Lower leg skin (tissue), 4 donors: ENCODE measurements at places on chromosomes 6 and 20. TPM values are rescaled to one million over a fixed set of nuclear protein-coding genes. Genes with fewer than 3 reads are reported as not detected.
A peak's percentile ranks its signal among the peaks of the same experiment; 100 is the strongest.

C6orf163 gene
- total RNA-seq = not detected

RBM24 gene
- total RNA-seq = not detected

SLCO4A1 gene
- total RNA-seq = 107 TPM

DNMT3B gene
- 3.0 TPM for total RNA-seq

FAM217A gene
- total RNA-seq = not detected

TSBP1 gene
- total RNA-seq = not detected

NELFE gene
- total RNA-seq = 88.2 TPM

SYCP2L gene
- total RNA-seq = 0.17 TPM

WFDC10A gene
- total RNA-seq = not detected

LINC00237 gene
- total RNA-seq = not detected

SCGN gene
- not detected for total RNA-seq

SLC35D3 gene
- not detected for total RNA-seq

SOBP gene
- total RNA-seq = 2.7 TPM

RSPH9 gene
- total RNA-seq = 0.17 TPM

DNA sequence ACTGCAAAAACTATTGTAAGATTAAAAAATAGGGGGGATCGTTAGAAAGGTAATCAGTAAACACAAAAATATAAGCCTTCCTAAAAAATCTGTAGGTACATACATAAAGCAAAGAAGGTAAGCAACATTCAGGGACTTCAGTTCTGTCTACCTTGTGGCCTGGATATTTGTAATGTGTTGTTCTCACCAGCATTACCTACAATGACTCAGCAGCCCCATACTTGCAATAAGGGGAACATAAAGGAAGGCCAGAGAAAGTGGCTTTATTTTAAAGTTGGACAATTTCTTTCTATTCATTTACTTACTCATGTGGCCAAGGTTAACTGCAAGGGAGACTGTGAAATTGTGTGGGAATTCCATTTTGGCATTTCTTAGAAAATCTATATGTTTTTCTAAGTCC, 277.2 kb upstream of the PREP start:
- DNase-seq = no peak

DNA sequence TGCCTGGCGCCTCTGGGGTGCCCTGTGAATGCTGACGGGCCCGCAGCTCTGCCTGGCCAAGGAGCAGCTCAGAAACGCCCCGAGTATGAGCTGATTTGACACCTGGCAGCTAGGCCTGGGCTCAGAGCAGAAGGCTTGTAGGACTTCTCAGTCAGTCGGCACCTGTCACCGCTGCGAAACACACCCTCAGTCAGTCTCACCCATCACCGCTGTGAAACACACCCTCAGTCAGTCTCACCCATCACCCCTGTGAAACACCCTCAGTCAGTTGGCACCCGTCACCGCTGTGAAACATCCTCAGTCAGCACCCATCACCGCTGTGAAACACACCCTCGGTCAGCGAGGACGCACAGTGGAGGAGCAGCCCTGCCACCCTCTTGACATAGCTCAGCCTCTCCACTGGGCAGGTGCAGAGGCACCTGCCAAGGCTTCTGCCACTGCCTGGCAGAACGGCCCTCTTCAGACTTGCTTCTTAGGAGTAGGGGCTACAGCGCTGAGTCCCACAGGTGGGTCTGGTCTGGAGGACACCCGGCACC, 109.0 kb downstream of the PSMB1 start:
- DNase-seq = no peak

DNA sequence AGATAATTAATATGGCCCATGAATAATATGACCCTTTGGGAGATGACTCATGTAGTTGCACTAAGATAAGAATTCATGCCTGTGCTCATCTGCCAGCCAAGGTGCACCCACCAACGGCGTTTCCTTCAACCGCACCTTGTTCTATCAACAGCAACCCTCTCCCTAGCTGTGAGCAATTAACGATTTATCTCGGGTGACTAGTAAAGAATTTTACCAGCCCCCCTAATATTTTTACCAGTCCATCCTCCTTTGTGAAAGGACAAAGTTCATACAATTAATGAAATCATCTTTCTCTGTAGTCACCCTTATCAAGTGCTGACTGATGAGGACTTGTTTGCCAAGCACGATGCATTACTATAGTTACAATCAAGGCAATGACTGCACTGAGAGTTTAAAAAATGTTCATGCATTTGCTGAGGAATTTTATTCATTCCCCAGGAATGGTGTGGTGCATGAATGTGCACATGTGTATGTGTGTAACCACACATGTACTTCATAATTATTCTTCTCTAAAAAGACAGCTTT, 118.7 kb downstream of the SMOC2 start:
- no peak for DNase-seq

DNA sequence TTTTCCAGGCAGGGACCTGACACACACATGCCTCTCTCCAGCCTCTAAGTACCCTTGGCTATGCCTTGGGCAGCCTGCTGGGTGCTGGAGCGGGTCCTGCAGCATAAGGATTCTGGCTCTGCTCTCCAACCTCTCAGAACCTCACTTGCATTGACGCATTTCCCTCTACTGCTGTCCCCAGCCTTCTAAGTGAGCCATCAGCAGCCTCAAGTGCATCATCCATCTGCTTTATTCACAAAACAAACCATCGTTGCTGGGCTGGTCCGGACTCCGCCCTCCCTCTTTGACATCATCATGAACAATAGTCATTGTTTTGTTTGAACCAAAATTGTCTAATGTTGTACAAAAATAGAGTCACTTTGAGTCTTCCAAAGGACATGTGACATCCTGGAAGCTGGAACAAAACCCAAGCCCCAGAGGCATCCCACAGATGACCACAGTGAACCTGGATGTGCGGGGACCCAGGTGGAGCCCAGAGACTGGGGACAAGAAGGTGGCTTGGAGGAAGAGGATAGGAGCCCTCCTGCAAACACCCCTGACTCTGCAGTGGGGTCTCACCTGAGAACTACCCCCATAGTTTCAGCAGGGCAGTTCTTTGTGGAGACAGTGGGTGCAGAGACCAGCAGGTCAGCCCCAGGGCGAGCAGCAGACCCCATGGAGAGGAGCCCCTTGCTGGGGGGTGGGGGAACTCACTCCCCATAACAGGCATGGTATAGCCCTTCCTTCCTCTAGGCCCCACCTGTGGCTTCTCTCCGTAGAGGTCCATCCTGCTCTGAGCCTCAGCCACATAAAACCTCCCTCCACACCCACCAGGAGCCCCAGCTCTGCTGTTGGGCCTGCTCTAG, 230.1 kb downstream of the SYNDIG1 start:
- peak; percentile 6 for DNase-seq

GRCh38 chr6:31368461-31368860, 11.5 kb upstream of the HLA-B start:
- no peak for DNase-seq

- no peak for DNase-seq
Measured at GRCh38 chr6:144379356-144379755, 94.2 kb downstream of the UTRN start.

- DNase-seq = no peak
Measured at GRCh38 chr6:169763308-169763707, 11.9 kb downstream of the ERMARD start.

GRCh38 chr6:140276133-140276532, 901.7 kb upstream of the CITED2 start:
- no peak for DNase-seq

- DNase-seq = no peak
Measured at GRCh38 chr20:36112112-36112511, 42.4 kb upstream of the EPB41L1 start.

- no peak for DNase-seq
Measured at GRCh38 chr20:9453201-9453600, 61.2 kb upstream of the LAMP5 start.

DNA sequence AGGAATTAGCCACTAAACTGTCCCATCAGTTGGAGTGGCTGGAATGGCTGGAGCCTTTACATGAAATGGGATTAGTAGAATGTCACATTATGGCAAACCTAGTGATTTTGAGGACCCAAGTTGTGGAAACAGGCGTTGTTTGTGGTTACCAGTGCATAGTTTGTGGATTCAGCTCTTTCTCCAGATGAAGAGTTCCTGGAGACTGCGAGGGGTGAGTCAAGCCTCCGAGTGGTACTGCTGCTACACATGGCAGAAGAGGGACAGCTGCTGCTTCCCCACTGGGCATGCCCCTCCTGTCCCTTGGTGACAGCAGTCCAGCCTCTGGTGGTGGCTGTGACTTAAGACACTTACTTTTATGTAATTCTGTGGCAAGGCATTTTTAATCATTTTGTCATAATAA, 94.2 kb upstream of the SCP2D1 start:
- no peak for DNase-seq

DNA sequence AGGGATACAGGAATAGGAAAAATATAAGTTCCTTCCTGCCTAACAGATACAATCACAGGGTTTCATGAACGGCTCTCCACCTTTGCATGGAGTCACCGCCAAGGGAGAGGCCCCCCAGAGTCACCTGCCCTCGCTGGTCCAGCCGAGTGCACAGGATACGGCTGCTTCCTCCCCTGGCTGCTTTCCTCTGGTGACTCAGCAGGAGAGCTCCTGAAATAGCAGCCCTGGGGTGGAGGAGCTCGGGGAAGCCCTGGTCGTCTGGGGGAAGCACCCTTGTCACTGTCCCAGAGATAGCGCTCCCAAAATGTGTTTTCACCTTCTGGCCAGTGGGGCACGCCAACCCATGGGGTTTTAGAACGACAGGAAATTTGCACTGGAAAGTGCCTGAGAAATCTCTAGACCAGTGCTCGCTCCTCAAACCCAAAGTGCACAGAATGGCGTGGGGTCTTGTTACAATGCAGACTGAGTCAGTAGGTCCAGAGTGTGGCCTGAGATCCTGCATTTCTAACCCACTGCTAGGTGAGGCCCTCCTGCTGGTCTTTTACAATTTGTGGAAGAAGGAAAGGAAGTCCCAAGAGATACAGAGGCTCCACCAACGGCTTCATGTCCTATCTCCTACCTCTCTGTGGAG, 35.9 kb upstream of the FAM50B start:
- DNase-seq = peak; percentile 94

- peak; percentile 58 for DNase-seq
Measured at GRCh38 chr6:5006222-5006621, 2.4 kb upstream of the RPP40 start.

GRCh38 chr6:105294129-105294528, 108.8 kb downstream of the PREP start:
- DNase-seq = no peak

DNA sequence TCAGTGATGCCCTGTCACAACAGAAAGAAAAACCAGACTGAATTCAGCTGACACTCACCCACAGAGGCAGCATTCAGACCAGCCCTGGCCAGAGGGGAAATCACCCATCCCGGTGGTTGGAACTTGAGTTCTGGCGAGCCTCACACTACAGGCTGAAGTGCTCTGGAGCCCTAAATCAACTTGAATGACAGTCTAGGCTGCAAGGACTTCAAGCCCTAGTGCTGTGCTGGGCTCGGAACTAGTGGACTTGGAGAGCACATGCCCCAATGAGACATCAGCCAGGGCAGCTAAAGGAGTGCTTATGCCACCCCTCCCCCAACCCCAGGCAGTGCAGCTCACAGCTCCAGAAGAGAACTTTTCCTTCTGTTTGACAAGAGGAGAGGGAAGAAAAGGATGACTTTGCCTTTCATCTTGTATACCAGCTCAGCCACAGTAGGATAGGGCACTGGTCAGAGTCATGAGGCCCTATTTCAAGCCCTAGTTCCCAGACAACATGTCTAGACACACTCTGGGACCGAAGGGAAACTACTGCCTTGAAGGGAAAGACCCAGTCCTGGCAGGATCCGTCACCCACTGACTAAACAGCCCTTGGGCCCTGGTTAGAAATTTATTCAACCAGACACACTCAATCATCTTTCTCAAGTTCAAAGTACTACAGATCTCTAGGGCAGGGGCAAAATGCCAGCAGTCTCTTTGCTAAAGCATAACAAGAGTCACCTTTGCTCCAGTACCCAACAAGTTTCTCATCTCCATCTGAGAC, 43.2 kb upstream of the PNRC1 start:
- DNase-seq = no peak

GRCh38 chr6:167767715-167768107, 59.0 kb upstream of the AFDN start:
- no peak for DNase-seq

GRCh38 chr6:47502920-47503319, 25.3 kb downstream of the CD2AP start:
- DNase-seq = no peak

DNA sequence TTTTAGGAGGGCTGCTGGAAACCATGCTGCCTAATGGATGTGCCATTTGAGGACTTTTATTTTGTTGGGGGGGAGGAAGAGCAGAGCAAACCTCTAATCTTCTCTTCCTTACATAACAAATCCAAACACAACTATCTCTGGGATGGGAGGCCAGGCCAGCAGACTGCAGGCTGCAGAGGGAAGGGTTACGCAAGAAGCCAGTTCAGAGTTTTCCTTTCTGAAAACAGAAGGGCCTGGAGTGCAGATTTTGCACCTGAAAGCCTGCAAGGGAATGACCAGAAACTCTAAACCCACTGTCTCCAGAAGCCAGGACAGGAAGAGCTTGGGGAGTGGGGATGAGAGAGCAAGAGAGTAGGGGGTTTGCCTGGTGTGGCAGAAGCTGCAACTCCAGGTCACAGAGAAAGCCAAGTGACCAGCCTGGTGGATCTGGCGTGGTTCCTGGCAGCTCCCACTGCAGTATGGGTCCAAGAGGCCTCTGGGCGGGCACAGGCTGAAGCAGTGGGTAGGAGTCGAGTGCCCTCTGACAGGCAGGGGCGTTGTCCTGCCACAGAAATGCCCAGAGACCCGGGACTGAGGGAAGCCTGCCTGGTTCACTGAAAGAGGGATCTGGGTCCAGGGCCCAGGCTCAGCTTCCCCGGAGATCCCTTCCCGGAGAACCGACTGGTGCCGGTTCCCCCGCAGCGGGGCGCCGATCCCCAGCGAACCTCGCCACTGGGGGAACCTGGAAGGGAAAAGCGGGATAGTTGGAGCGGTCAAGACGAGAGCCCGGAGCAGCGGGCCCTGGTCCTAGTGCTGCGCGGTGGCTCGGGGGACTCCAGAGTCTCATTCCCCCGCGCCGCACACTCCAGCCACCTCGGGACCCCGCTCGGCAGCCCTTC, 6.7 kb downstream of the MAFB start:
- DNase-seq = peak; percentile 93

GRCh38 chr6:40436685-40437604, 150.2 kb downstream of the LRFN2 start:
- DNase-seq = no peak

GRCh38 chr20:61929561-61929960, 136.1 kb downstream of the TAF4 start:
- no peak for DNase-seq

DNA sequence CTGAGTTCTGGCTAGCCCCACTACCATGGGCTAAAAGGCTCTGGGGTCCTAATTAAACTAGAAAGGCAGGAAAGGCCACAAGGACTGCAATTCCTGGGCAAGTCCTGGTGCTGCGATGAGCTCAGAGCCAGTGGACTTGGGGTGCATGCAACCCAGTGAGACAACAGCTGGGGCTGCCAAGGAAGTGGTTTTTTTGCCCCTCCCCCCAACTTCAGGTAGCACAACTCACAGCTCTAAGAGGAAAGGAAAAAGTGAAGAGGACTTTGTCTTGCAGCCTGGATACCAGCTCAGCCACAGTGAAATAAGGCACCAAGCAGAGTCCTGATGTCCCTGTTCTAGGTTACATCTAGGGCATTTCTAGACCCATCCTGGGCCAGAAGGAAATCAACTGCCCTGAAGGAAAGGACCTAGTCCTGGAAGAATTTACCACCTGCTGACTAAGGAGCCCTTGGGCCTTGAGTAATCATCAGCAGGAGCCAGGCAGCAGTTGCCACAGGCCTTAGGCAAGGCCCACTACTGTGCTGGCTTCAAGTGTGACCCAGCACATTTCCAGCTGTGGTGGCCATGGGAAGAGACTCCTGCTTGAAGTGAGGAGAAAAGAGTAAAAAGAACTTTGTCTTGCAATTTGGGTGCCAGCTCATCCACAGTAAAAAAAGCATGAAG, 358.4 kb downstream of the BTBD3 start:
- DNase-seq = no peak

- DNase-seq = no peak
Measured at GRCh38 chr6:4981761-4982160, 22.1 kb downstream of the RPP40 start.
